ENCODE measurements at places on chromosomes 1 and 21.

GRCh38 chr1:33455539-33456501 lies 16.6 kb upstream of the ZSCAN20 start:
- DNase-seq: peak; percentile 51

DNA sequence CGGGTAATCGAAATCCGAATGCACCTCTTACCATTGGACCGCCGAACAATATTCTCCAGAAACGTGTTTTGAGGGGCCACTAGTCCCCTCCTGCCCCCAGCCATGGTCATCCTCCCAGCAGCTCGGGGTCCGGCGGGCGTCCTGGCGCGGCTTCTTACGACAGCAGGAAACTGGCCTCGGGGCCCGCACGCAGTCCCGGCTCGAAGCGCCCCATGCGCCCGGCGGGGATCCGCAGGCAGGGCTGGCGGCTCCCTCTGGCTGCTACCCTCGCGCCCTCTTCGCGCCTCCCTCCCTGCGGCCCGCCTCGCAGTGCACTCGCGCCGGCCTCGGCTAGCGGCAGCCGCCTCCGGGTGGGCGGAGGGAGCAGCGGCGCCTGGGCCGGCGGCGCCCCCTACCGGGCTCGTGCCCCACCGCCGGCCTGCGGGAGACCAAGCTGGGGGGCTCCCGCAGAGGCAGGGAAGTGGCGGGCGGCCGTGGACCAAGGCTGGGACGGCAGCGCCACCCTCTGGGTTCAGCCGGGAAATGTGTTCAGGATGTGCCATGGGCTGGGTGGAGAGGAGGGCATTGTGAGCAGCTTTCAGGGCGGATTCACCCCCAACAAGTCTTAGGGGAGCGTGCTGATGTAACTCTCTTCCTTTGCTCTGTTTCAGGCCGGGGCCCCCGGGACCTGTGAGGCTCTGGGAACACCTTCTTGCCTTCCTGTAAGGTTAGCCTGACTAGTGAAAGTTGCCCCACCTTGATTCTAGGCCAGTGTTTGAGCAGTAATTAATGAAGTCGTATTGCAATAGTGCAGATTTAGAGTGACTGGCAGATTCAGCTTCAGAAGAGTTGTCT lies at the start of gene KCNH1:
Gene KCNH1, minus strand, starts transcription at position 313 of the 834 bp plus-strand sequence. Its CDS starts 203 bp downstream, at position 110.
- DNase-seq: peak; percentile 51

- no peak for DNase-seq
Observed at GRCh38 chr1:103461161-103462105, 64.1 kb upstream of the RNPC3 start.

DNA sequence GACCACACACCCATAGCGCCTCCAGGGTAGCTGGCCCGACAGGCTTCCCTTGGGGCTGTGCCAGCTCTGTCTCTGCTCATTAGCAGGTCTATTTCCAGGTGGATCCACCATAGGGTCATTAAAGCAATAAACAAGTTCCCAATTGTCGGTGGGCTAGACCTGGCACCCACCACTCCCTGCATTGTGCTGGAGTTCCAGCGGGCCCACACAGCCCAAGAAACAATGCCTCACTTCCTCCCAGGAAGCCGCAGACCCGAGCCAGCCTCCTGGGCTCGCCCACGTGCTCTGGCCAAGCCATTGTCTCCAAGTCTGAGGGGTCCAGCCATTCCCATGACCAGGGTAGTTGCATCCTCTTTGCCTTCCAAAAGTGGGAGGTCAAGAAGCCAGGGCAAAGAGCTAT lies 27.5 kb upstream of the SOX13 start:
- DNase-seq: no peak

- DNase-seq: no peak
Observed at GRCh38 chr1:157073944-157074685, 25.5 kb downstream of the ETV3L start.

DNA sequence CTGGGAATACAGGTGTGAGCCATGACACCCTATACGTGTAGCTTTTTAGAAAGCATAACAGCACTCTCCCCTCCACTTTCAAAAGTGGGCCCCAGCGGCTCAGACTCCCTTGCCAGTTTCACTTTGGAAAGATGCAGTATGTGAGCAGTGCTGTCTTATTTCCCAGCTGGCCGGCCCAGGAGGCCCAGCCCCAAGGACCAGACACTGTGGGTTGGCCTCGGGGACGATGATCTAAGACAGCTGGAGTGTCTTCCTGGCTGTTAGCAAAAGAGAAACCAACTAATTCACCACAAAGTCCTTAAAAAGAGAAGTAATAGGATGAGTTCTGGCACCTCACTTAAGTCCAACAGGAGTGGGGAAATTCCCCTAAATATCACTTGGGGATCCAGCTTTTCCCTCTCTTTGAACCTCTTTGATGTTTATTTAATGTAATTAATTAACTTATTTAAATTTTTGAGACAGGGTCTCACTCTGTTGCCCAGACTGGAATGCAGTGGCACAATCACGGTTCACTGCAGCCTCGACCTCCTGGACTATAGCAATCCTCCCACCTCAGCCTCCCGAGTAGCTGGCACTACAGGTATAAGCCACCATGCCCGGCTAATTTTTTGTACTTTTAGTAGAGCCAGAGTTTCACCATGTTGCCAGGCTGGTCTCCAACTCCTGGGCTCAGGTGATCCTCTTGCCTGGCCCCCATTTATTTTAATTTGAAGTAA lies 17.6 kb upstream of the CLIC4 start:
- peak; percentile 56 for DNase-seq

DNA sequence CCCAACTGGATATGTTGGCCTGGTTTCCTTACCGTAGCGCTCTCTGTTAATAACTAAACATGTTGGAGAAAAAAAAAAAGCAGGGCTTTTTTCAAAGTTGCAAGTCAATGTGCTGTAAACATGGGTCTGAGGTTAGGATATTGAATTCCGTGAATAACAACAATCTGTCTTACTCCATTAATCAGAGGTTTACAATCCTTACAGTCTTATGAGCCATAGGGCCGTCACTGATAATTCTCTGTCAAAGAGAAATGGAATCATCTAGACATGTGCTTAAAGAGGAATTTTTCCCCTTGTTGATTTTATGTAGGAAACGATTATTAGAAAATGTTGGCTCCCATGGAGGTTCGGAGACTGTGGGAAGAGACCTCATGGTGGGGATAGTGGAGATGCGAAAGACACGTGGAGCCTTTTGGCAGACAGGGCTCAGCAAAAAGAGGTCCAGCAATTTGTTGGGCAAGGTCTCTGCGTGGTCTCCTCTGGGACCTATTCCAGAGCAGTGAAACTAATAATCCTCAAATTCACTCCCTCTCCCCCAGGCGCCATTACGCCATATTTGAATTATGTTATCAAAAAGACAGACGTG lies 83.5 kb upstream of the CLDN14 start:
- no peak for DNase-seq

DNA sequence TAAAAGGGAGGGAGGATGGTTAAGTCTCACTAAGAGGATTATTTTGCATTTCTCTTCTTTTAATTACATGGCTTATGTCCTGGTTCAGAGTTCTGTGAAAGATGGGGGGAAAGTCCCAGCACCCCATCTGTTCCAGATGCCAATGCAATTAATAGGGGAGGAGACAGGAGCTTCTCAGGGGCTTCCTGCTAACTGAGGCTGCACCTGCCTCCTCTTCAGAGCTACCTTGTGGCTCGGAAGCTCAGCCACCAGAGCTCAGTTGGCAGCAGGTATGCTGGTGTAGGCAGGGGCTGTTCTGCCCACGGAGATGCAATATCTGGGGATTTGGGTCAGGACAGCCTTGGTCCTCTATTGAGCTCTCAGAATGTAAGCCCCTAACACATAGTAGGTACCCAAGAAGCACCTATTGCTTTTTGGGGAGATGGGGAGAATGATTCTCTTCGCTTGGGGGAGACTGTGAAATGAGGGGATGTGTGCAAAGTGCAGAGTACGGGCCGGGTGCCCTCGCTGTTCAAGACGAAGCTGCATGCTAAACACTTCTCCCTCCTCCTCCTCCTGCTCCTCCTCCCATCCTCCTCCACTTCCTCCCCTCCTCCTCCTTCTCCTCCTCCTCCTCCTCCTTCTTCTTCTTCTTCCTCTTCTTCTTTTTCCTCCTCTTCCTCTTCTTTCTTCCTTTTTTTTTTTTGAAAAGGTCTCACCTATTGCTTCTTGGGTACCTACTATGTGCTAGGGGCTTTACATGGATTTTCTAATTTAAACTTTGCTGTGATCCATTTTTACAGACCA lies 279.0 kb downstream of the PTPRU start:
- no peak for DNase-seq

- DNase-seq: no peak
Observed at GRCh38 chr1:38576241-38576640, 283.3 kb downstream of the RRAGC start.

DNA sequence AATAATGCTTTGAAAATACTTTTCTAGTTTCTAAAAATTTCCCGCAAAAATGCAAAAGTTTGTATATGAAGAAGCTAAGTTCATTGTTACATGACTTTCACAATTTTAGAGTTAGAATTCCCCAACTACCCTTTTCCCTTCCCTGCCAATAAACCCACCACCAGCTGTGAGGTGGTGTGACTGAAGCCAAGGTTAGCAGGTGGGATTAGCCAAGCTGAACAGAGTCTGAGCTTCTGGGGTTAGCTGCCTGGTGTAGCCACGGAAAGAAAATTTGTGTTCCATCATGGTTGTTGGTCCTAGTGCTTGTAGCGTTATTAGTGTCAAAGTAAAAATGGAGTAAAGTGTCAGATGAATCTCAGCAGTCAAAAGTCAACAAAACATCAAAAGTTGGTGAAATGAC lies 110.9 kb downstream of the ASTN1 start:
- DNase-seq: no peak

DNA sequence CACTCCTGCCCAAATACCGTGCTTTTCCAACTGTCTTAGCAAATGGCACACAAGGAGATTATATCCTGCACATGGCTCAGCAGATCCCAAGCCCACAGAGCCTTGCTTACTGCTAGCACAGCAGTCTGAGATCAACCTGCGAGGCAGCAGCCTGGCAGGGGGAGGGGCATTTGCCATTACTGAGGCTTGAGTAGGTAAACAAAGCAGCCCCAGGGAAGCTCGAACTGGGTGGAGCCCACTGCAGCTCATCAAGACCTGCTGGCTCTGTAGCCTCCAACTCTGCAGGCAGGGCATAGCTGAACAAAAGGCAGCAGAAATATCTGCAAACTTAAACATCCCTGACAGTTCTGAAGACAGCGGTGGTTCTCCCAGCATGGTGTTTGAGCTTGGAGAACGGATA lies 70.1 kb upstream of the PTBP2 start:
- no peak for DNase-seq

- DNase-seq: peak; percentile 29
Observed at GRCh38 chr1:204258213-204259115, 44.7 kb upstream of the GOLT1A start.

GRCh38 chr1:105100102-105100501 lies 1350.4 kb downstream of the AMY1C start:
- DNase-seq: no peak

- peak; percentile 22 for DNase-seq
Observed at GRCh38 chr21:35529171-35529863, 480.2 kb upstream of the RUNX1 start.

GRCh38 chr1:93715529-93716126 lies 34.0 kb upstream of the BCAR3 start:
- DNase-seq: no peak

- no peak for DNase-seq
Observed at GRCh38 chr1:59329412-59330053, 32.6 kb downstream of the FGGY start.

- no peak for DNase-seq
Observed at GRCh38 chr1:50426702-50427085, 3.5 kb upstream of the DMRTA2 start.

GRCh38 chr1:35588197-35588910 lies 15.2 kb downstream of the TFAP2E start:
- DNase-seq: no peak

GRCh38 chr1:117925981-117926380 lies 3.4 kb downstream of the GDAP2 start:
- DNase-seq: no peak

DNA sequence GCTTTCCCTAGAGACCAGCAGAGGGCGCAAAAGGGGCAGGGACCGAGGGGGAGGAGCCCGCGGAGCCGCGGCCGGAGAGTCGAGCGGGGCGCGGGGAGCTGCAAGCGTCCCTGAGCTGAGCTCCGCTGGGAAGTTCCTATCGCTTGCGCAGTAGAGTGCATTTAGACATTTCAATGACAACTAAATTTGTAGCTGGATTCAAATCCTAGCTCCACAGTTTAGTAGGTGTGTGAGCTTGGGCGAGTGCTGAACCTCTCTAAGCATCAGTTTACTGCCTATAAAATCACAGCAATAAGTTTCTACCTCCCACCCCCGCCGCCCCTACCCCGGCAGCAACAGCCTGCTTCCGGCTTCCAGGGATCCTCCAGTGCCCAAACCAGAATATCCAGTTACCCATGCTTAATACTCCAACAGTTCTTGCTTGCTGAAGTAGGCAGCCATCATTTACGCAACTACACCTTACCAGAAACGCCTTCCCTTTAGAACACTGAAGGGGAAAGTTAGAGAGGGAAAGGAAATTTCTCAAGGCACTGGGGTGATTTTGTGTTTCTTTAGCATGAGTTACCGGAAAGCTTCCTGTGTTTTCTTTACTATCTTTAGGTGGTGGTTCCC lies 9.1 kb downstream of the TLR5 start:
- DNase-seq: peak; percentile 68

DNA sequence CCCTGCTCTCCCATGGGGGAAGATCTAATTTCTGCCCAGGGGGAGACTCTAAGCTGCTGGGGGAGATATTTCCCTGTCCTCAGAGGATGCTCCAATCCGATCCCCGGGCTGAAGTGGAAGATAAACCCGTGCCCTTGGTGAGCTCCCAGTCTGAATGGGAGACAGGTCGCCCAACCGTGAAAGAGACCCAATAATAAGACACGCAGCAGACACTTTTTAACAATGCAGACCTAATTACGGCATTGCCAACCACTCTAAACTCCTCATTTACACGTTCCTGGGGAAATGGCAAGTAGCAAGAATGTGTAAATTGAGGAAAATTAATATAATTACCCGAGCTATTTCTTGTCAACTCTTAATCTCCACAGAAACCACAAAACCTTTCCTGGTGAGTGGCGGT lies 48.7 kb upstream of the ACTL8 start:
- DNase-seq: no peak

DNA sequence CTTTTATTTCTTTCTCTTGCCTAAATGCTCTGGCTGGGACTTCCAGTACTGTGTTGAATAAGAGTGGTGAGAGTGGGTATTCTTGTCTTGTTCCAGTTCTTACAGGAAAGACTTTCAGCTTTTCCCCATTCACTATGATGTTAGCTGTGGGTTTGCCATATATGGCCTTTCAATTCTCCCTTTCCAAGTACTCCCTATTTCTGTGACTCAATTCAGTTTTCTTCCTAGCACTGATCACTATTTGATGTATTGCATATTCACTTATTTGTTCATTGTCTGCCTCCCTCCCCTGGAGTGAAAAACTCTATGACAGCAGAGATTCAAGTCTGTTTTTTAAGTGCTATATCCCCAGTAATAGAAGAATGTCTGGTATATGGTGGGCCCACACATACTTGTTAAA lies 618.2 kb upstream of the CAMK1G start:
- no peak for DNase-seq

GRCh38 chr1:1239227-1239613 lies 7.2 kb downstream of the B3GALT6 start:
- no peak for DNase-seq

Data from GM18507 (cell line).